Stimulated activated CD8-positive, alpha-beta memory T cell treated with anti-CD3 and anti-CD28 coated beads, Interleukin-4, amount 100 ng/mL, for 4 hours (primary cell): ENCODE measurements at places on chromosomes 3 and 15.

- no peak for DNase-seq
Observed at GRCh38 chr15:47506329-47507100, 210.8 kb upstream of the SEMA6D start.

DNA sequence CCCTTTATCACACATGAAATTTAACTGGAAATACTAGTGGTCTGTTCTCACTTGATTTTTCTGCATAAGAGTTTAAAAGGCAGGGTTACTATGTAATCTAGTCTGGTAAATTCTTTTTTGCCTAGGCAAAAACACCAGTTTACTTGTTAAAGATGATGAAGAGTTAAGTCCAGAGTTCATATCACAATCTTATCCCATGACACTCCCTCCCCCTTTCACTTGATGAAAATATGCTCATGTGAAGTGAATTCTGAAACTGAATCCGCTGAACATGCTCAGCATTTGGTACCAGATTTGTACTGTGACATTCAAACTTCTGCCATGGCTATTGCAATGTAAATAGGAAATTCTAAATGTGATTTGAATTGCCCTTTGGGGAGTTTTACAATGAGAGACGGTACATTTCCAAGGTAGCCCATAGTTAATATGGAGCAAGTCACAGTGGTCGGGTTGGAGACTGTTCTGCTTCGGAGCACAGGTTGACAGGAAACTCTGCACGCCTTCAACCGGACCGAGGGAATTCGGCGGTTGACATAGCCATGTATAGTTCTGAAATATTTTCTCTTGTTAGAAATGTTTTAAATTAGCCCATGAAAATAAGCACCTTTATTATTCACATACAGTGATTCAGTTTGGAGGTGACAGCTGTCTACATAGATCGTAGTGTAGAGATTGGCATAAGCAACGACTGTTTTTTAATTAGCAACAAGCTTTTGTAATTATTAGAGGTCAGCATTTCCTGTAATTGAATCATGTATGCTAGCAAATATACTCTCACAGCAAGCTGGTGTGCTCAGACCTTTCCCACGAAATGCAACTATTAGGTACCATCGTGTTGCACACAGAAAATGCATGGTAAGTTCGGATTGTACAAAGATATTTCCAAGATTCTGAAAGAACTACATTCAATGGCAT is 768.6 kb upstream of the GOLIM4 start:
- DNase-seq, result no peak

DNA sequence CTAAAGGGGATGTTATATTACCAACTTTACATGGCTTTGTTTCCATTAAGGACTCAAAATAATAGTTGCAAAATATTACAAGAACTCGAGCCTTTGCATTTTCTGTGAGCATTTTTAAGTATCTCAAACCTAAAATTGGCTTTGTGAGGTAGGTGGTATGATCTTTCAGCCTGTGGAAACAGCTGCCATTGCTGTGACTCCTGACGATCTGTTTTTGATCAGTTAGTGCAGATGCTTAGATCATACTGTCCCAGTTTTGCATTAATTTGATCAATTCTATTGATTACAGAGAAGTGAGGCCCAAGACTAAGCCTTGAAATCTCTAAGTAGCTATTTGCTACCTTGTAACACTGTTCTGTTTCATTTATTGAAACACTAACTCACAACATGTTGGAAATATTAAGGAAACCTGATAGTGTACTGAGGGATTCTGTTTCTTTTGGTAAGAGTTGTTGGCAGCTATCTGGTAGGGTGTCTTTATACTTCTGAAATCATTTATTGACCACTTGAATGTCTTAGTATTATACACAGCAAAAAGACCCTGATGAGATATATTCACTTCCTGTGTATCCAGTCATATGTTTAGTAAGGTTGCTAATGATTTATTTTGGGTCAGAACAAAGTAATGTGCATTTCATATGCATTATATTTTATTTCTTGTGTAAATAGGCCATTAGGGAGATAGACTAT is 14.8 kb downstream of the SKIL start:
- no peak for DNase-seq

GRCh38 chr3:172649987-172650386 is 60.9 kb downstream of the NCEH1 start:
- no peak for DNase-seq

DNA sequence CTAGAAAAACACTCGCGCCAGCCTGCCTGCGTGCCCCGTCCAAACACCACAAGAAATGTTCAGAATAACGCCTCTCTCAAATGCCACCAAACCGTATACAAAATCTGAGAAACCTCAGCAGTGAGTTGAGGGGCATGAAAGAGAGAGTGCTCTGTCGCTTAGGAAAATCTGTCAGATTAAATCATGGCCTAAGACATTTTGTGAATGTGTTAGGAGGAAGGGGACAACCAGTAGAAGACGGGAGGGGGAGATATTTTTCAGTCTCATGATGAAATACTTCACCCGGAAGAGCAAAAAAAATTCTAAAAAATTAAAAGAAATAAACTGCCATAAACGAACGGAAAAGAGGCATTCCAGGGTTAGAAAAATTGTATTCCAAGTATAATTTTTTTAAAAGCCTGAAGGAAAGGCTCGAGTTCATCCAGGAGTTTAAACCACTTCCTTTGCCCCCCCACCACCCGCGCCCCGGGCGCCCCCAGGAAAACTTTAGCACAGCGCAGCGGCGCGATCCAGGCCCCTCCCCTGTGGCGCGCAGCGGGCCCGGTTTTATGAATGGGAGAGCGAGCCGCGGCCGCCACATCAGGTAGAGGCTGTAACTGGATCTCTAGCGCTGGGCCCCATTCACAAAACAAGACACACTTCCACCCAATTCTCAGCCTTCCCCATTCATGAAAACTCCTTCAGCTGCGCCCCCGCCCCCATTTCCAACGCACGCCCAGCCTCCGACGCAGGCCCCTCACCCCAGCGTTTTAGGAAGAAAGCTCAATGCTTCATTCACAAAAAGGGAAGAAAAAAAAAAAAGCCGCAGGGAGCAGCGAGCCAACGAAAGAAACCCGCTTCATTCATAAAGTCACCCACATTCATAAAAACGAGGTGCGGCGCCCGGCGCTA is 1.4 kb downstream of the ETV5 start:
- no peak for DNase-seq

DNA sequence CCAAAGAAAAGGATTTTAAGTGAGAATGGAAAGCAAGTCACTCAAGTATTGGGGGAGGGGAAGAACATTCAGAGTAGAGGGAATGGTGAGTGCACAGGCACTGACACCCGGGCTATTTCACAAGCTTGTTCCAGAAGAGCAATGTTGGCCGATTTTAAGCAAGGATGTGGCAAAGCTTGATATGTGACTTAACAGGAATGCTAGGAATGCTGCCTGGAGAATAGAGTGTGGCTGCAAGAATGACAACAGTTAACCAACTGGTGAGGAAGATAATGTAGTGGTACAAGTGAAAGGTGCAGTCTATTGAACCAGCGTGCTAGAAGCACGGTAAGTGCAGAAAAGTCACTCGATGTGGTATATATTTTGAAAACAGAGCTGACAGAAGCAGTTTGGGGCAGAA is 6.2 kb upstream of the CCDC80 start:
- DNase-seq, result no peak

DNA sequence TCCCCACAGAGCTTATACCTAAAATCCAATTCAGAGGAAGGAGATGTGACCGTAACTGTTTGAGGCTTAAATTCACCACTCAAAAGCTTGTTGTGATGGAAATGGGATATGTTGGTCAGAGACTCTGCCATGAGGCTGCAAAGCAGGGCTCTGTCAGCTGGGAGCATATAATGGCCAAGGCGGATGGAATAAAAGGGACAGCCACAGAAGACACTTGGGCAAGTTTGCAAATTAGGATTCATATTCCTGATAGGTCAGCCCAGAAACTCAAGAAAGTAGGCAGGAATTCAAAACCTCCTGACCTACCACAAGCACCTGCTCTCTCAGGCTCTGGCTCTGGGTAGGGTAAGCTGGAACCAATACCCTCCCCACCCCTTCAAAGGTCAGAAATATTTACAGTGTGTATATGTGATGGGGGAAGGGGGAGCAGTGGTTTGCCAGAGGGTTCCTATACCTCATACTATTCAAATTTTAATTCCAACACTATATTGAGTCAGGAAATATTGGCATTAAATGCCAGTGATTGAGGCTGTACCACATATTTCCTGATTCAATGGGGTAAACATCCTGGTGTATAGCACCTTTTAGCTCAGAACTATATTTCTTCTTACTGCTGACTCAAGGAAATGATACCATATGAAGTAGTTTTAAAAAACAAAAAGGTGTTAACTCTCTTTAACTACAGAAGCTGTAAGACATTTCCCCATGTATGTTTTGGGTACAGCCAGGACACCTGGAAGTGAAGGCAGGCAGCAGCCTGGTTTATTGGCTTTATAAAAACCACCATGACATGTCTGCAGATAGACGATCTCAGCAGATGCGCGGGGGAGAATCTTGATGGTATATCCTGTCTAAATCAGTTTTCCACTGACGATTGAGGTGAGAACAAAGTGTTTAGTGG is 19.2 kb downstream of the FYCO1 start:
- DNase-seq, result no peak

GRCh38 chr3:196159952-196160804 is 51.0 kb downstream of the ZDHHC19 start:
- no peak for DNase-seq

DNA sequence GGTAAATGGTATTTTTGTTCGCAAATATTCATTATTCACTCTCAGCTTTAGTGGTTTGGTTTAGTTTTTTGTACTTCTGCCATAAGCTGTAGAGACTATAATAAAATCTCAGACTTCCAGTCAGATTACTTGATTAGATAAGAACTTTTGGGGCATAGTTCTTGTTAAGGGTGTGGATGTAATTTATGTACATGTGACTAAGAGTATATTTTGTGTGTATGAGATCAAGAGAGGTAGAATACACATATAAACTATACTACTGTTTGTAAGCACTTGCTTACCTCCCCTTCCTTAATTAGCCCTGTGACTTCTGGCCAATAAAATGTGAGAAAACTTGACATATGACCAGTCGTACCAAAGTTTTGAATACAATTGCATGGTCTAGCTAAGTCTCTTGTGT is 12.0 kb downstream of the CNTN3 start:
- no peak for DNase-seq

DNA sequence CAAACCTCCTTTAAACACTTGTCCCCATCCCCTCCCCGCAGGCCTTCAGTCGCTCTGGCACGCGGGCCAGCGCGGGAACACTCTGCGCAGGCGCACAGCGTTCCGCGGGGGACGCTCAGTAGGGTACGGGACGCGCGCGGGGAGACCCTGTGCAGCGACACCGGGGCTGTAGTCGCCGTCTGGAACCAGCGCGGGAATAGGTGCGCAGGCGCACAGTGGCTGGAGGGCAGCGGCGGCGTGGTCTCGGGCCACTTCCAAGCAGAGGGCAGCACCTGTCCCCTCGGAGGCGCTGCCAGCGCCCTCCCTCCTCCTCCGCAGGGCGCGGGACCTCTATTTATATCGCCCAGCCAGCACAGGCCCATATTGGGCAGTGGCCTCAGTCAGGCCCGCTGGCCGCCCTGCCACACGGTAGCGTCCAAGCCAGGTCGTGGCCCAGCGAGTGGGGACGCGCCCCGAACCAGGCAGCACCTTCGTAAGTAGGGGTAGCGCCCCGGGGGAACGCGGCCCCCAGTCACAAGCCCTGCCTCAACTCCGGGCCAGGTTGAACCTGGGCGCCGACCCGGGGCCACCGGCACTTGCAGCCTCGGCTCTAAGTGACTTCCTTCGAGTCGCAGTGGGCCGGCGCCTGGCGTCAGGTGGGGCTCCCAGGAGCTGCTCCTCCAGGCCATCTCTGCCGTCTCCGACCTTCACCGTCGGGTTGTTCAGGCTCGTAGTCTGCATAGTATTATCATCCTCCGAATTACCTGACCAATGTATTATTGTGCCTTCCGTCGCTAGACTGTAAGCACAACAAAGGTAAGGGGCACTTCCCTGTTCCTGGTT is at the start of gene KBTBD12:
TSS of gene KBTBD12 (plus strand) at position 118 of the 822 bp plus-strand sequence. CDS start 7,830 bp downstream, outside the sequence.
- no peak for DNase-seq
